ENCODE measurements at places on chromosomes 7 and 10.

DNA sequence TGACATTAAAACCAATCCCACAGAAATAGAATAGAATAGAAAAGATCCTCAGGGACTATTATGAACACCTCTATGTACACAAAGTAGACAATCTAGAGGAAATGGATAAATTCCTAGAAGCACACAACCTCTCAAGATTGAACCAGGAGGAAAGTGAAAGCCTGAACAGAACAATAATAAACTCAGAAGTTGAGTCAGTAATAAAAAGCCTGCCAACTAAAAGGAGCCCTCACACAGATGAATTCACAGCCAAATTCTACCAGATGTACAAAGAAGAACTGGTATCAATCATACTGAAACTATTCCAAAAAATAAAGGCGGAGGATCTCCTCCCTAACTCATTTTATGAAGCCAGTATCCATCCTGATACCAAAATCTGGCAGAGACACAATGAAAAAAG is 220.3 kb upstream of the HPS1 start:
- DNase-seq: no peak

DNA sequence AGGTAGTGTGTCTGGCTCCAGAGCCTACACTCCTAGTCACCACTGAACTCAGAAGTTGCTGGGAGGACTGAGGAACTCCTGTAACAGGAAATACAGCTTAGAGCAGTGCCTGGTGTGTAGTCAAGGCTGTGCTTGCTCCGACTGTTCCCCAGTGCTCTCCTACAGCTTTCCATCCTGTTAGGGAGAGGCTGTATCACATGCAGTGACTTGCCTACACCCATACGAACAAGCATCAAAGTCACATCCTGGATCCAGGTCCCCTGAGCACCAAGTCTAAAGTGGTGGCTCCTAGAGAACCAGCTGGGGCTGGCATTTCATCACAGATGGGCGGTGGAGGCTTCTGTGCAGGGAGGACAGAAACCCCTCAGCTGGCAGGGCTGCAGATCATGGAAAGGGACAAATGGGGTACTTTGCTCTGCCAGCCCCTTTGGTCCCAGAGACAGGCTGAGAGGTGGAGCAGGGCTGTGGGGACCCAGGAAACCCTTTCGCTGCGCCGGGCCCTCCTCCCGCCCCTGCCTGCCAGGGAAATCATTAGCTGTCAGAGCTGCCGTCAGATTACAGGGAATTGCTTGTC is 7.7 kb downstream of the ASB10 start:
- no peak for DNase-seq

- DNase-seq: no peak
These were observed 296.5 kb downstream of the TWIST1 start for GRCh38 chr7:18820981-18821380.

GRCh38 chr10:22369434-22370072 is 24.3 kb downstream of the SPAG6 start:
- no peak for DNase-seq

- DNase-seq: no peak
These were observed 67.0 kb upstream of the PLXDC2 start for GRCh38 chr10:19749185-19749729.

DNA sequence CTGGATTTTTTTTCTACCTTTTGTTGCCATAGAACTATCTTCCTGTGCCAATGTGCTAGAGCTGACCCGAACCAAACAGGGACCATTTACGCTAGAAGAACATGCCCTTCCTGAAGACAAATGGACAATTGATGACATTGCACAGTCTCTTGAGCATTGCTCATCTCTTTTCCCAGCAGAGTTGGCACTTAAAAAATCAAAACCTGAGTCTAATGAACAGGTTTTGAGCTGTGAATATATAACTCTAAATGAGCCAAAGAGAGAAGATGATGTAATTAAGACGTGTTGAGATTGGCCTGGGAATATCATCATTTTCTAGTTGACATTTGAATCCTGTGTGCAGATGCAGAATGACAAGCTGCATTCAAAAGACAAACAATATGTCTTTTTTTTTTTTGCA is 37.1 kb downstream of the TRUB1 start:
- DNase-seq: no peak

DNA sequence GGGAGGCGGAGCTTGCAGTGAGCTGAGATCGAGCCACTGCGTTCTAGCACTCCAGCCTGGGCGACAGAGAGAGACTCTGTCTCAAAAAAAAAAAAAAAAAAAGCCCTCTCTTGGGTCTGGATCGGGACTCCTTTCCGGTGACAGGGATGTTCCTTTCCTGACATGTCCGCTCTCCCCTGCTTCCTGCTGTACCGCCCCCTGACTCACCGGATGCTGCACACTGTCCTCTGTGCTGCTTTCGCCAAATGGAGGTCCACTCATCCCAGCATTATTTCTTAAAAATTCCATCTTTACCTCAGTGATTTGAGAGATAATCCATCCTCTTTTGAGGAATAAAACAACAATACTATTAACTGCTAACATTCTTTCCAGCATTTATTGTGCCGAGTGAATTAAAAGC is 113.8 kb upstream of the EEPD1 start:
- DNase-seq: no peak

- DNase-seq: peak; percentile 11
These were observed 101.0 kb upstream of the AGR3 start for GRCh38 chr7:16982640-16983350.

DNA sequence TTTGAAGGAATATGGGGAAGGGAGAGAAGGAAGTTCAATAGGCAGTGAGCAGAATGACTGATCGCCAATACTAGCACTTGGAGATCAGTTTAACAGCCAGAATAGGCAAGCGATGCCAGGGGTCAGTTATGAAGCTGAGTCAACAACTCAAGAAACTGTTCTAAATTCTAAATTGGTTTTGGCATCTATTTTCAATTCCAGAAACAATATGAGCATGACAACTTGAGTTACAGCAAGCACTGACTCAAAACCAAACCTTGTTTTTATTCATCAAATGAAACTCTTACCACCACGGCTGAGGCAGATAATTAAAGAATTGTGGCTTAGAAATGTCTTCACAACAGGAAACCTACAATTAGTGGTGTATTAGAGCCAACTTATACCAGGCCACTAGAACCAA is 180.5 kb upstream of the ASAH2 start:
- DNase-seq: peak; percentile 31

- DNase-seq: no peak
These were observed 138.7 kb upstream of the PCLO start for GRCh38 chr7:83301416-83301815.

GRCh38 chr10:27506280-27506679 is 2.2 kb downstream of the RAB18 start:
- no peak for DNase-seq

- no peak for DNase-seq
These were observed 273.4 kb downstream of the PRPF18 start for GRCh38 chr10:13859979-13860654.

DNA sequence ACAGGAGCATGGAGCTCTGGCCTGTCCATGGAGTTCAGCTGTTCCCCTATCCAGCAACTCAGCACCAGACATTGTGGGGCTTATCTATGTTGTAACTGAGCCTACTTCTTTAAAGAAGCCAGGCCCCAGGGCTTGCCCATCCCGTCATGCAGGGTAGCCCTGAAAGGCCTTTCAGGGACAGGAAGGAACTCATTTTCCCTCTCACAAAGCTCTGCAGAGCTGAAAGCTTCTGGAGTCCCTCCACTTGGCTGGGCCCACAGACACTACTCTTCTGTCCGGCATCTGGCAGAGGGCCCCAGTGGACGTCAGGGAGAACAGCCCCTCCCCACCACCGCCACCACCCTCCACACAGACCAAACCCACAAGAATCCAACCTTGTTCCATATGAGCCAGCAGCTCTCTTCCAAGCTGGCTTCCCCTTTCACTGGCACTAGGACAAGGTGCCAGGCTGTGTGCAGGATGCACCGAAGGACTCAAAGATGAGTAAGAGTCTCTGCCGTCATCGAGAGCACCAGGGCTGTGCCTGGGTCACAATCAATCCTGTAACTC is 33.1 kb downstream of the DENND2A start:
- DNase-seq: no peak

GRCh38 chr10:78895469-78895868 is 173.3 kb upstream of the ZMIZ1 start:
- no peak for DNase-seq

GRCh38 chr10:51705774-51706173 is 6.4 kb upstream of the CSTF2T start:
- DNase-seq: no peak

Measured in activated CD4-positive, alpha-beta T cell treated with anti-CD3 and anti-CD28 coated beads for 48 hours (primary cell).